ENCODE measurements at places on chromosomes 13 and 19.

DNA sequence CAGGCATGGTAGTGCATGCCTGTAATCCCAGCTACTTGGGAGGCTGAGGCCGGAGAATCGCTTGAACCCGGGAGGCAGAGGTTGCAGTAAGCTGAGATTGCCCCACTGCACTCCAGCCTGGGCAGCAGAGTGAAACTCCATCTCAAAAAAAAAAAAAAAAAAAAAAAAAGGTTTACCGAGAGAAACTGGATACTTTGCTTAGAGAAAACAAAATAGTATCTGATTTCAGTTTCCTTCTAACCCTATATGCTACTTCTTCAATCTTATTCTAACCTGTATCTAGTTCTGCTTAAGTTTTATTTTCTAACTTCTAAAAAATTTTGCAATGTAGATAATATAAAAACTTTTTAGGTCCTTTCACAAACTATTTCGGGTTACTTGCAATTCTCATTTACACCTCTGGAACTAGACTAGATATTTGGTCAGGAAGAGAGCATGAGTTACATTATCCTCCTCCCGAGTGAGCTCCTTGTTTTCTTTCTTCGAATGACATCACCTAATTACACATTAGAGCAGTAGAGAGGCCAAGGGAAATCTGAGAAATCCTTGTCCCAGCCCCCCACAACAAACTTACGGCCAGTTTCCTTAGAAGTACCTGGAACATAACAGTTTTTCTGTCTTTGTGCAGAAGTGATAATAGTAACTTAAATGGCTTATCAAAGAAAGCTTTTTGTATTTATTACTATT, 128.9 kb downstream of the B3GLCT start:
- no peak for DNase-seq

DNA sequence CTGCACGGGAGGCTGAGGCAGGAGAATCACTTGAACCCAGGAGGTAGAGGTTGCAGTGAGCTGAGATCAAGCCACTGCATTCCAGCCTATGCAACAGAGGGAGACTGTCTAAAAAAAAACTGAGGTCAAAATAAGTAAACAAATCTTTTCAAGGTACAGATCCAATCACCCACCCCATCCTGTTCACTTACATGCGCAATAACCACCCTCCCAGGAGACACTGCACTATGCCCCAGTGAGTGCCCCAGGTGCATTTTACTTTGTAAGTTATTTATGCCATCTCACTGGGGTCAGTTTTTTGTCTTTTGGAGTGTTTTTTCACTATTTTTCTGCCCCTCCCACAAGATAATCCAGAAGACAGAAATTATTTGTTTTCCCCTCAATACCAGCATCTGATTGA, 6.9 kb upstream of the ZNF253 start:
- no peak for DNase-seq

- no peak for DNase-seq
Observed at GRCh38 chr13:93670866-93671265, 444.3 kb downstream of the GPC6 start.

DNA sequence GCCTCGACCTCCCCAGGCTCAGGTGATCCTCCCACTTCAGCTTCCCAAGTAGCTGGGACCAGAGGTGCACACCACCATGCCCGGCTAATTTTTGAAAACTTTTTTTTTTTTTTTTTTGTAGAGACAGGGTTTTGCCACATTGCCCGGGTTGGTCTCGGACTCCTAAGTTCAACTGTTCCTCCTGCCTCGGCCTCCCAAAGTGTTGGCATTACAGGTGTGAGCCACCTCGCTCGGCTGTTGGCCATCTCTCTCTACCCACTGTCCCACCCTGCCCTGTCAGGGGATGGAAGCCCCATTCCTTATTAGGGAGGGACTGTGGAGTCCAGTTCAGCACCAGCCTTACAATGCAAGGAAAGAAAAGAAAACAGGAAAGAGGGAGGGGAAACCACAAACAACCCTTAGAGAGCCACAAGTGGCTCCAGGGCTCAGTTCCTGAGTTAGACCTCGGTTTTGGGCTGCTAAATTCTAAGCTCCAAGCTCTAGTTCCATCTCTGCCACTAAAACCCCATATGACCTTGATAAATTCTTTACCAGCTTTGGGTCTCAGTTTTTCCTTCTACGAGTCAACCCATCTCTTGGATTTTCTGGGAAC, 31.7 kb downstream of the ACTL9 start:
- DNase-seq = no peak

DNA sequence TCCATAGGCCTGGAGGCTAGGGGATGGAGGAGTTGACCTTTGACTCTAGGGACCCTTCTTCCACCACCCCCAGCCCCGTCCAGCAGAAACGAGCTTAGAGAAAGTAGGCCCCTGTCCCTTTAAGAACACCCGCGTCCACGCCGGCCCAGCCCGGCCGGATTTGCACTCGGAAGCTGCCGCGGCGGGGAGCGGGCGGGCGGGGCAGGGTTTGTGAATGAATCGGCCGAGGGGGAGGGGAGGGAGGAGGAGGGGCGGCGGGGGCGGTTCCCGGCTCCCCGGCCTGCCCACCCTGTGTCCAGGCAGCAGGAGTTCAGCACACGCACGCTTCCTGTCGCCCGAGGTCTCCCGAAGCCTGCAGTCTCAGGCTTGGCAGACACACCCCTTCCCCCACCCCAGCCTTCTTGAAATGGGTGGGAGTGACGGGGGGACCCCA, 1.5 kb downstream of the UNC13A start:
- DNase-seq = peak; percentile 81

GRCh38 chr13:23583491-23583890, 13.3 kb downstream of the TNFRSF19 start:
- DNase-seq = no peak

DNA sequence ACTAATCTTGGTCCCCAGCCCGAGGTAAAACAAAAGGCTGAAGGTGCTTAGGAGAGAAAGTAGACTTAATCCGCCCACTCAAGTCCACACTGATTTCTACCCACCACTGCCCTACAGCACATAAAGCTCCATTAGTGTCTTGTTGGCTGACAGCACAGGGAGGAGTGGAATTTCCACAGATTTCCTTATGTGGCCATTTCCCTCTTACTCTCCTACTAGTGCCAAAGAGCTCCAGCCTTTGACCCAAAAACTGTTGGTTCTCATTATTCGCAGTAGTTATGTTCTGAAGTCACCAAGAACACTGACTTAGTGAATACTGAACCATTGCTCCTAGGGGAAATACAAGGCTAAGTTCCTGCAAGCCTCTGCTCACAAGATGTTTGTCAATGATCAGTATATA, 61.2 kb downstream of the RAB20 start:
- DNase-seq = no peak

- no peak for DNase-seq
Observed at GRCh38 chr13:52949742-52950141, 78.9 kb upstream of the OLFM4 start.

- DNase-seq = no peak
Observed at GRCh38 chr19:2354670-2355069, 5.4 kb upstream of the TMPRSS9 start.

DNA sequence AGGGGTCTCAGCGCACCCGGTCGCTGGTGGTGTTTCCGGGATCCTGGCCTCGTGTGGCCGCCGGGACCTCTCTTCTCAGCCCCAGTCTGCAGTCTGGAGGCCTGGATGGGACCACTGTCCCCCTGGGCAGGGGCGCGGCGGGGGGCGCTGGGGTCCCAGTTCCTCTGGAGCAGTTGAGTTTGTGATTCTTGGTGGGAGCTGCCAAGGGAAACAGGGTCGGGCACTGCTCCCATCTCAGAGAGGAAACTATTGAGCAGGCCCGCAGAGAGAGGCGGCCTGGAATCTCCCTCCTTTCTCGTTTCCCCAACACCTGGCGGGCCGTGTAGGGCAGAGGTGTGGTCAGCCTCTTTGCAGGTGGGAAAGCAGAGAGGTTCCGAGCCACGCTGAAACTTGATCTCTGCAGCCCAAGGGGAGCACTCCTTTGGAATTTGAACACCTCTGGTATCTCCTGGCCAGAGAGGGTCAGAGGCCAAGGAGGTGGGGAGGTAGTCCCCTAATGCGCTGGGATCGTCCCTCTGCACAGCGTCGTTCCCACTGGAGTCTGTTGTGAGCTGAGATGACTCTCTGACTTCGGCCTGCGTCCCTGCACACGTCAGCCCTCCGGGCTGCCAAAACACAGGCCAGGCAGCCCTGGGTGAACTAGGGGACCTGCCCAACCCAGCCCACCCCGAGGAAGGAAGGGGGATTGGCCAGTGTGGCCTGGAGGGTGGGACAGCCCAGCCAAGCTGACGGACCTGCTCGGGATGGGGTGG, 741 bp downstream of the PLEKHF1 start:
- no peak for DNase-seq

- DNase-seq = no peak
Observed at GRCh38 chr13:43911871-43912270, 32.2 kb downstream of the LACC1 start.

GRCh38 chr19:42292963-42293362, 9.0 kb upstream of the PRR19 start:
- no peak for DNase-seq

GRCh38 chr13:112153846-112154245, 86.9 kb downstream of the SOX1 start:
- peak; percentile 48 for DNase-seq

GRCh38 chr13:57582032-57582431, 49.5 kb upstream of the PCDH17 start:
- DNase-seq = peak; percentile 38

DNA sequence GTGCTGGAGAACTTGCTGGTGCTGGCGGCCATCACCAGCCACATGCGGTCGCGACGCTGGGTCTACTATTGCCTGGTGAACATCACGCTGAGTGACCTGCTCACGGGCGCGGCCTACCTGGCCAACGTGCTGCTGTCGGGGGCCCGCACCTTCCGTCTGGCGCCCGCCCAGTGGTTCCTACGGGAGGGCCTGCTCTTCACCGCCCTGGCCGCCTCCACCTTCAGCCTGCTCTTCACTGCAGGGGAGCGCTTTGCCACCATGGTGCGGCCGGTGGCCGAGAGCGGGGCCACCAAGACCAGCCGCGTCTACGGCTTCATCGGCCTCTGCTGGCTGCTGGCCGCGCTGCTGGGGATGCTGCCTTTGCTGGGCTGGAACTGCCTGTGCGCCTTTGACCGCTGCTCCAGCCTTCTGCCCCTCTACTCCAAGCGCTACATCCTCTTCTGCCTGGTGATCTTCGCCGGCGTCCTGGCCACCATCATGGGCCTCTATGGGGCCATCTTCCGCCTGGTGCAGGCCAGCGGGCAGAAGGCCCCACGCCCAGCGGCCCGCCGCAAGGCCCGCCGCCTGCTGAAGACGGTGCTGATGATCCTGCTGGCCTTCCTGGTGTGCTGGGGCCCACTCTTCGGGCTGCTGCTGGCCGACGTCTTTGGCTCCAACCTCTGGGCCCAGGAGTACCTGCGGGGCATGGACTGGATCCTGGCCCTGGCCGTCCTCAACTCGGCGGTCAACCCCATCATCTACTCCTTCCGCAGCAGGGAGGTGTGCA, 587 bp downstream of the S1PR4 start:
- peak; percentile 76 for DNase-seq

DNA sequence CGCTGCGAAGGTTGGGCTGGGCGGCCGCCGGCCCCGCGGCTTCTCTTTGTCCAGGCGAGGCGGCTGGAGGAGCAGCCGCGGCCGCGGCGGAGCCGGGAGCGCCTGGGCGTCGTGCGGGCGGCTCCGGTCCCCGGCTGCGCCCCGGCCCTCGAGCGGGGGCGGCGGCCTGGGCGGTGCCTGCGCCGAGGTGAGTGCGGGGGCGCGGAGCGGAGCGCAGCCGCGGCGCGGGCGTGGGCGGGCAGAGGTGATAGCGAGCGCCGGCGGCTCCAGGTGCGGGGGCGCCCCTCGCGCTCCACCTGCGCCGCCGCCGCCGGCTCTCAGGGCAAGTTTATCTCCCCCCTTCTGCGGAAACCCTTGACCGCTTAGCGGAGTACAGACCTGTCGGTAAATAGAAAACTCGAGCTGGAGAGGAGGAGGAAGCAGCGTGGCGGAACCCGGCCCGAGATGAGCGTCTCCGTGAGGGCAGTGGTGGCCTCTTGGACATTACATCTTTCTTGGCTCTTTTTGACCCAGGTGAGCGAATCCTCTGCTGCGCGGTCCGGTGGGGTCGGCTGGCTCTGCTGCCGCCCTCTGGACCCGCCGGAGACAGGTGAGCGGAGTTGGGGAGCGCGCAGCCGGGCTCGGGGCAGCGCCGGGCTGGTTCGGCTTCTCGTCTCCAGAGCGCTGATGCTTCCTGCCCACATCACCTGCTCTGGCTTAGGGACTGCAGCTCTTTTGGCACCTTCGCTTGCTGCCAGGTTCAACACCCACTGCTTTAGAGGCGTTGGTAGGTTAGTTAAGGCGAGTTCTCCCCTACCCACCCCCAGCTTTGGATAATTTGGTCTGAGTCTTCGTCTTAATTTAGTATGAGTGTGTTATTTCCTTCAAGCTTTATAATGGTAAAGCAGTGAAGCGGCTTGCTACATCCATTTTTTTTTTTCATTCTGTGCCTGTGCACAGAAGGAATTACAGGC, at the start of gene MTUS2:
TSS of gene MTUS2 (plus strand) at position 241 of the 953 bp plus-strand sequence.
- peak; percentile 57 for DNase-seq

- no peak for DNase-seq
Observed at GRCh38 chr13:23460309-23460708, 26.8 kb upstream of the SACS start.

- no peak for DNase-seq
Observed at GRCh38 chr19:3319643-3320353, 46.6 kb upstream of the NFIC start.

- DNase-seq = peak; percentile 37
Observed at GRCh38 chr19:5150902-5151741, 182.2 kb downstream of the KDM4B start.

- DNase-seq = no peak
Observed at GRCh38 chr19:14345116-14345763, 36.0 kb upstream of the ADGRE5 start.

GRCh38 chr19:8421484-8422461, 8.7 kb downstream of the MARCHF2 start:
- no peak for DNase-seq

DNA sequence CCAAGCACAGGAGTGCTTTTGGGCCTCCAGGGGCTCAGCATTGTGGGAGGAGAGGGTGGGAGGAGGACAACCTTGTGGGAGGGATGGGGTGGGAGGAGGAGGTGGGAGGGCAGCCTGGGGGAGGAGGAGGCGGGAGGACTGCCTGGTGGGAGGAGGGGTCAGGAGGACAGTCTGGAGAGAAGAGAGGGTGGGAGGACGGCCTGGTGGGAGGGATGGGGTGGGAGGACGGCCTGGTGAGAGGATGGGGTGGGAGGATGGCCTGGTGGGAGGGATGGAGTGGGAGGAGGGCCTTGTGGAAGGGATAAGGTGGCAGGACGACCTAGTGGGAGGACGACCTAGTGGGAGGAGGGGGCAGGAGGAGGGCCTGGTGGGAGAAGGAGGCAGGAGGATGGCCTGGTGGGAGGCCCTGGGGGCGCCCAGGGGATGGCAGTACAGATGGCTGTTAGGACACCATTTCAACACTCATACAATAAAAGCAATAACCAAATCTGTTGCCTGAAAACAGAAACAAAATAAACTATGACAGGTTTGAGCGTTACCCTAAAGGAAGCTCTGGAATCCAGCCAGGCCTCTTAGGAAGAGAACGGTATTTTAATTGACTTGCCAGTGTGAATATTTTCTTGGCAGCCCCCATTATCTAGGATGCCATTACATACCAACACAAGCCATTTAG, 63.7 kb downstream of the CRYL1 start:
- DNase-seq = no peak

DNA sequence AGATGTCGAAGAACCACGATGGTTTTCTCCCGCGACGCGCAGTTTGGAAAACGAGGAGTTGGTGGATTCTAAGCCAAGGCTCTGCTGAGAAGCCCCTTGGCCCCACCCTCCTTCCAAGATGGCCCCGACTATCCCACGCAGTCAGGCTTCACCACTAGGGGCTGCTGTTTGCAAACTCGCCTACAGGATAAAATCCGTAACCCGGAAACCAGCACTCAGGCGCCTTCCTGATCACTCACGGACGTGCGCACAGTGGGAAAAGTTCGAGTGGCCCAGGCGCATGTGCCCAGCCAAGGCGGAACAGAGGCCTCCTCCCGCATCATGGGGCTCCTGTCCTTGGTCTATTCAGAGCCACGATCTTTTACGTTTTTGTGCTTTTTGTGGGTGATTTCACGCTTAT, 19.2 kb upstream of the UQCR11 start:
- peak; percentile 72 for DNase-seq

Data from kidney (tissue), 22 donors.